ENCODE measurements at places on chromosomes 5 and 9. TPM values are rescaled to one million over a fixed set of nuclear protein-coding genes. Genes with fewer than 3 reads are reported as not detected.

Gene RNF208
- total RNA-seq: 0.54 TPM

Gene SLC9A3
- total RNA-seq: 2.5 TPM

Gene HAPLN1
- under 0.01 TPM for total RNA-seq

Gene UAP1L1
- total RNA-seq: 2.9 TPM

Gene LCN15
- not detected for total RNA-seq

Gene SV2C
- total RNA-seq: 0.68 TPM

Gene BARHL1
- not detected for total RNA-seq

Gene DNAI1
- total RNA-seq: under 0.01 TPM

Gene NIPBL
- 66.4 TPM for total RNA-seq

Gene THOC3
- total RNA-seq: 21.4 TPM

Gene DMRT3
- total RNA-seq: not detected

Gene FOXD4L5
- not detected for total RNA-seq

Gene PCSK1
- total RNA-seq: 1.8 TPM

Gene CEL
- total RNA-seq: 1.1 TPM

Gene BTF3
- total RNA-seq: 729 TPM

Gene SLC6A19
- not detected for total RNA-seq

Gene ARL10
- total RNA-seq: 5.6 TPM

Gene RNF180
- 19.1 TPM for total RNA-seq

Gene TERT
- not detected for total RNA-seq

Gene CDKN2B-AS1
- total RNA-seq: 2.0 TPM

Gene LHX6
- 1.4 TPM for total RNA-seq

Gene TLX3
- total RNA-seq: not detected

Gene BTNL9
- total RNA-seq: 9.2 TPM

Gene SPOCK1
- total RNA-seq: 33.4 TPM

Gene SPINK6
- not detected for total RNA-seq

Gene ANKDD1B
- not detected for total RNA-seq

Gene SLC36A2
- not detected for total RNA-seq

Gene MAMDC2
- total RNA-seq: 166 TPM

Gene LCN9
- total RNA-seq: not detected

Gene CCDC152
- total RNA-seq: not detected

Gene SPINK13
- total RNA-seq: not detected

Gene PPP1R26
- total RNA-seq: 12.7 TPM

Gene COMMD10
- total RNA-seq: 47.7 TPM
